Non-pigmented ciliary epithelial cell (primary cell): ENCODE measurements at places on chromosomes 11 and 22.
A peak's percentile ranks its signal among the peaks of the same experiment; 100 is the strongest.

DNA sequence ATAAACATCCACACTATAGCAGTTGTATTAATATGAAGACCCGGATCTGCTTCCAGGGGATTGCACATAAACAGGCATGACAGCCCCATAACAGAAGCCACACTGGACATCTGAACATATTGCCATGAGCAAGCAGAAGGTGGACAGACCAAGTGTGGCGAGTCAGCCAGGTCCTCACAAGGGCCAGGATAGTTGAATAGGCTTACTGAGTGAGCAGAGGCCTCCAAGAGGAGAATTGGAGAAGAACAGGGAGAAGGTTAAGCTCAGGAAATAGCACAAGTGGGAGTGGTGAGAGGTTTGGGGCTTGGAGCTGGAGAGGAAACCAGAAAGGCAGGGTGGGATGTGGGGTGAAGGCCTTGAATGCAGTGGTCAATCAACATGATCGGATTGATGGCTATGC, 10.8 kb downstream of the SLC35C1 start:
- DNase-seq = no peak

DNA sequence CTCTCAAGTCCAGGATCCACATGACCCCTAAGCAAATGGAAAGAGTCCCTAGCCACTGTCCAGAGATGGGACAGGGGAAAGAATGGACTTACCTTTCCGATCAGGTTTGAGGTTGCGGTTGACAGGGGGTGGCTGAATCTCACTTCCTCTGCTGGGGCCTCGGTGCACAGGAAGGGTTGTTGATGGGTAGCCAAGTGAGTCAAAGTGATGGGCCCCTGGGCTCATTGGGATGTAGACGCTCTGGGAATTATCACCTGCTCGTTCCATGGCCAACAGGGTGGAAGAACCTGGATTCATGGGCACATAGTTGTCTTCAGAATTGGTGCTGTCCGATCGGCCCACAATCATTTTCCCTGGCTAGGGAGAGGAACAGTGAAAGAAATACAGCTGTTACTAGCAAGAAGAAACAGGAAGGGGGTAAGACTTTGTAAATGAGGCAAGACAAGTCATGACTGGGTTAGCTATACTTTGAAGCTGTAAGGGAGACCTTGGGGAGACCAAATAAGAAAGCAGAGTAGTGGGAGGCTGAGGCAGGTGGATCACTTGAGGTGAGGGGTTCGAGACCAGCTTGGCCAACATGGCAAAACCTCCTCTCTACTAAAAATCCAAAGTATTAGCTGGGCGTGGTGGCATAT, 34.7 kb downstream of the USP35 start:
- DNase-seq = no peak

- no peak for DNase-seq
Observed at GRCh38 chr11:95556342-95557163, 233.0 kb downstream of the FAM76B start.

GRCh38 chr11:10622108-10622507, 53.6 kb upstream of the LYVE1 start:
- DNase-seq = no peak

- no peak for DNase-seq
Observed at GRCh38 chr22:37487129-37487528, 945 bp upstream of the MFNG start.

GRCh38 chr11:47336595-47336994, 15.9 kb downstream of the MYBPC3 start:
- DNase-seq = no peak

GRCh38 chr11:12775955-12776354, 101.7 kb downstream of the TEAD1 start:
- DNase-seq = no peak

GRCh38 chr11:111782109-111782741, 16.0 kb upstream of the PPP2R1B start:
- DNase-seq = no peak

GRCh38 chr11:2592559-2593392, 107.0 kb downstream of the KCNQ1OT1 start:
- DNase-seq = no peak

DNA sequence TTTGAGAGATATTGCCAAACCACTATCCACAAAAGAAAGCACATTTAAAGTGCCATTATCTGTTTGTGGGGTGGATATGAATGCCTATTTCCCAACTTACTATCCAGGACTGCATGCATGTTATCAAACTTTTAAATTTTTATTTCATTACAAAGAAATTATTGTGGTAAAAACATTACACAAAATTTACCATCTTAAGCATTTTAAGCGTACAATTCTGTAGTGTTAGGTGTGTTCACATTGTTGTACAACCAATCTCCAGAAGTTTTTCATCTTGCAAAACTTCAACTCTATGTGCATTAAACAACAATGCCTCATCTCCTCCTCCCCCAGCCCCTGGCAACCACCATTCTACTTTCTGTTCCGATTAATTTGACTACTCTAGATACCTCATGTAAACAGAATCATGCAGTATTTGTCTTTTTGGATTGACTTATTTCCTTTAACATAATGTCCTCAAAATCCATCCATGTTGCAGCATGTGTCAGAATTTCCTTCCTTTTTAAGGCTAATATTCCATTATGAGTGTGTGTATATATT, 17.6 kb upstream of the CD44 start:
- DNase-seq = no peak

DNA sequence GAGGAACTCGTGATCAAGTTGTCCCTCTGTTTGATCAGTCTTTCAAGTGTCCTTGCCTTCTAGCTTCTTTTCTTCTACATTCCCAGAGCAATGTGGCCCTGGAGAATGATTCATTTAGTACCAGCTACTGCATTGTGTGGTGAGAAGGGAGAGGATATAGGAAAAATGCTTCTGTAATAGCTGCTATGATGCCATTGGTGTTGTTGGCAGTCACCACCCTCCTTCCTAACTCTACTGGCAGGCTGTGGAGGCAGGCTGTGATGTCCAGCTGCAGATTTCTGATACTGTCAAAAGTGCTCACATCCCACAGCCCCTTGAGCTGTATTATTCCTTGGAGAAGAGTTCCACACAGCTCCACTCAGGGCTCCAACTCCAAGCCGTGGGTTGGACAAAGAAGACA, 52.8 kb downstream of the ENDOD1 start:
- DNase-seq = no peak

DNA sequence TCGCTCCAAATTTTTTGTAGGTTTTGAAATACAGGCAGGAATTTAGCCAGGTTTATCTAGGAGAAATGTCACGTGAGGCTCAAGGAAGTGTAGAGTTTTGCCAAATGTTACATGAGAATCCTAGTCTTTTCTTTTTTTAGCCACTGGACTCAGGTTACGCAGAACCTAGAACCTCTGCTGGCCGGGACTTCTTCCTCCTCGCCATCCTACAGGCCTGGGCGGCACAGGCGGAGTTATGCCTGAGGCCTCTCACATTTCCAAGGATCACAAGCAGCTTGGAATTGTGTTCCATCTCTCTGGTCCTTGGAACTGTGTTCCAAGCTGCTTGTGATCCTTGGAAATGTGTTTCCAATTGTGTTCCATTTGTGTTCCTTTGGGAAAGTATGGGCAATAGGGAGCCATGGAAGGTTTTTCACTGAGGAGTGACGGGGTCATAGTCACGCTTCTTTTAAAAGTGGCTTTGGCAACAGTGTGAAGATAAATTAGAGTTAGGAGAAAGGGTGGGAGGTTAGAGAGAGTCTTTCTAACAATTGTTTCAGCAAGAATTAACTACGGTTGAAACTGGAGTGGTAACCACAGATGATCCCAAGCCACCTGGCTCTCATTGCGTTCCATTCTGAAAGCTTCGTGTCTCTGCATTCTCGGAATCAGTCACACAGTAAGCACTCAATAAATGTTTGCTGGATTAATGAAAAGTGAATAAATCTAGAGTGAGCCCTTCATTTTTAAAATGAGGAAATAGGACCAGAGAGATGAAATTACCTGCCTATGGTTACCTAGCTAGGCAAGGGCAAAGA, 12.5 kb upstream of the POU2AF1 start:
- no peak for DNase-seq

DNA sequence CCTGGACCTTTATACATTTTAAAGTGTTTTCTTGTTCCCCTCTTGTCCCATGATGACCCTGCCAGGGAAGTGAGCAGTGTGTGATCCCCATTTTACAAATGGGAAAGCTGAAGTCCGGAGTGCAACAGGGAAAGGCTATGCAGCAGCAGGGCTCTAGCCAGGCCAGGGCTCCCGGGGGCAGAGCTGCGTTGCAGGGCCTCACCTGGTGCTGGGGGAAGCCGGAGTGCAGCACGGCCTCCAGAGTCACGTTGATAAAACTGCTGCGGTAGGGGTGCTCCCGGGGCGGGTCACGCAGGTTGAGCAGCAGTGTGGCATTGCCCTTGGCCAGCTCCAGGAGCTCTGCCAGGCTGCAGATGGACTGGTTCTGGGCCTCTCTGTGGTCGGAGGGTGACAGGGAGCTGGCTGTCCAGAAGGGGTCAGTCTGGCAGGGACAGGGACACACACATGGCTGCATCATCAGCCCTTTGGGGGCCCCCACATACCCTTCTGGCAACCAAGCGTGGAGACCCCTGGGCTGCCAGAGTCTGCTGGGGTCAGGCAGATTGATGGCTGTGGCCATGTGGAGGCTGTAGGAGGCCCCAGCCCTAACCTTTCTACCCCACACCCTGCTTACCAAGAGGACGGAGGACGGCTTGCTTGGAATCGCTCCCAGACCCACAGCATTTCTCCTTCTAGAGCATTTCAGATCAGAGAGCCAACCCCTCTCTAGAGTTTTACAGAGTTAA, 9.3 kb upstream of the KLHL35 start:
- no peak for DNase-seq

DNA sequence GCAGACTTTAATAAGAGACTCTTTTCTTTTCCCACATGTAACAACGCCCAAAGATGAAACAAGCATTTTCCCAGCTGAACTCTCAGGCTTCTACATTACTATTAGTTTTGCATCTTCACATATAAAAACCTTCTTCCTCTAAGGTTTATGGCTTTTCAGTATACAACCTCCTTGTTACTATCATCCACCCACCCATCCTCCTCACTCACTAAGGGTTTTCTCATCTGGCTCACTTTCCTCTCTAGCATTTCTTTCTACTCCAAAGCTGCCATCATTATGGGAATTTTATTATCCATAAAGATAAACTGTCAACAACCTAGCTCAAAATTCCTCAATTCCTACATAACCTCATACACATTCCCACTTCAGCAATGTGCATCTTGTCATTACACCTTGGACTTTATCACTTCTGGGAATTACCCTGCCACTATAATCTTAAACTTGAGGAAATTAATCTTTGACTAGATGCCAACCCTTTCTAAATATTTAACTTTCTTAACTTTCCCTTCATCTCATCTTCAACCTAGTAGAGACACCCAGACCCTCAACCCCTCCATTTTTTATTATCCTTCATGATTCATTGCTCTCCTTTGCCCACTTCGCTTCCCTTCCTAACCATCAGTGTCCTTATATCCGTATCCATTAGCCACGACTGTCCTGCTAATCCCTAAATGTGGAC, 30.9 kb downstream of the MTMR2 start:
- no peak for DNase-seq

GRCh38 chr22:24579258-24579601, 13.6 kb downstream of the LRRC75B start:
- DNase-seq = no peak

DNA sequence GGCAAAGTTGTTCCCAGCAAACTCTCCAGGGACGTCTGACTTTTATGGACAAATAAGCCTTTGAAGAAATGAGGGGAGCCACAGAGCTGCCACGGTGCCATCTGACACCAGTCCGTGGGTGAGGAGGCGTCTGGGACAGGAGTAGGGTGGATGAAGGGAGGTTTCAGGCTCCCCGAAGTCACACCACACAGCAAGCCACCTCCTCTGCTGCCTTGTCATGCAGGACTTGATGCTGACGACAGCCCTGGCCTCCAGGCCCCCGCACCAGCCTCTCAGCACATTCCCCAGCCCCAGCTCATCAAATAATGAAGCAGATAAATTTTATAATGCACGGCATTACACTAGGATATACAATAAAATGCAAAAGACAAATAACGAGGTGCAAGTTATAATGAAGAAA, 156.5 kb downstream of the CEP164 start:
- no peak for DNase-seq

GRCh38 chr11:74276581-74276980, 34.9 kb downstream of the P4HA3 start:
- no peak for DNase-seq

GRCh38 chr11:106070606-106071005, 6.5 kb downstream of the KBTBD3 start:
- no peak for DNase-seq

- DNase-seq = no peak
Observed at GRCh38 chr11:107819361-107820014, 39.1 kb downstream of the SLC35F2 start.

DNA sequence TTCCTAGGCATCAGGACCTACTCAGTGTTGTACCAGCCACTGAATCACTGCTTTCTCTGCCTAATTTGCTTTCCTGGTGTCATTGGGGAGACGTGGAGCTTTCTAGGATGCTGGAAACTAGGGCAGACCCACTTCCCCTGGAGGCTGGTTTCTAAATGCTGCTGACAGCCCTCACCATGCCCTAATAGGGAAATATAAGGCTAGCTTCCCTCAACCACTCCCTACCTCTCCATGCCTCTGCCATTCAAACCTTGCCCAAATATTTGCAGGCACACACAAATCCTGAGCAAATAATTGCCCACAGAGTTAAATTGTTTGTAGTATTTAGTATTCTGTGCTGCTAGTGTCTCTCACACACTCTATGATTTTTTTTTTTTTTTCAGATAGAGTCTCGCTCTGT, 310.2 kb downstream of the DDX10 start:
- no peak for DNase-seq

DNA sequence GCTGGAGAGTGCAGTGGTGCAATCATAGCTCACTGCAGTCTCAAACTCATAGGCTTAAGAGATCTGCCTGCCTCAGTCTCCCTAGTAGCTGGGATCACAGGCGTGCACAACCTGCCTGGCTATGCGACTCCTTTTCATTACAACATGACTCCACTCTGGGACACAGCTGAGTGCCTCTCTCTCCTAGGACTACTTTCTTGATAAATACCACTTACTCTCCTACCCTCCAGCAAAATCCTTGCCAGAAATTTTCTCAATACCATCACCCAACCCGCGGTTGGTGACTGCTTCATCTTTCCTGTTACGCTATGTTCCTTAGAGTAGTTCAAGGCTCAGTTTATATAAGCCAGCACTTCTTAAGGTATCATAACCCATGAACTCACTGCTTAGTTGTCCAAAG, 26.9 kb downstream of the ARFGAP3 start:
- DNase-seq = no peak

DNA sequence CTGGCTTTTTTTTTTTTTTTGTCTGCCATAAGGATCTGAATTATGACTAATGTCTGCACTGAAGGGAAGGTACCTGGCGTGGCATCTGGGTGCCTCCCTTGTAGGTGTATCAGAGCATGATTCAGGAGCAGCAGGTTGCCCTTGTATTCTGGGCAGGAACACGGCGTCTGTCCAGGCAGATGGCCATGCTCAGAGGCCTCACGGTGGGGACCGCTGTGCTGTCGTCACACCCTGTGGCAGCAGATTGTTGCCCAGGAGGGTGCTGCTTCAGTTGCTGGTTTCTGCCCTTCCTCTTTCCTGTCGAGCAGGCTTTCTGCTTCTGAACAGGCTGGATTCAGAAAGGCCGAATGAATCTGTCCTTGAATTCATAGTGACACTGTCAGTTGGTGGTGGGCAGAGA, 11.0 kb downstream of the ZNRF3 start:
- DNase-seq = no peak

- peak; percentile 28 for DNase-seq
Observed at GRCh38 chr11:112366777-112367176, 106.1 kb upstream of the PLET1 start.
